Omental fat pad (tissue), 4 donors: ENCODE measurements at places on chromosomes 6 and 20. TPM values are rescaled to one million over a fixed set of nuclear protein-coding genes. Genes with fewer than 3 reads are reported as not detected.
A peak's percentile ranks its signal among the peaks of the same experiment; 100 is the strongest.

DNA sequence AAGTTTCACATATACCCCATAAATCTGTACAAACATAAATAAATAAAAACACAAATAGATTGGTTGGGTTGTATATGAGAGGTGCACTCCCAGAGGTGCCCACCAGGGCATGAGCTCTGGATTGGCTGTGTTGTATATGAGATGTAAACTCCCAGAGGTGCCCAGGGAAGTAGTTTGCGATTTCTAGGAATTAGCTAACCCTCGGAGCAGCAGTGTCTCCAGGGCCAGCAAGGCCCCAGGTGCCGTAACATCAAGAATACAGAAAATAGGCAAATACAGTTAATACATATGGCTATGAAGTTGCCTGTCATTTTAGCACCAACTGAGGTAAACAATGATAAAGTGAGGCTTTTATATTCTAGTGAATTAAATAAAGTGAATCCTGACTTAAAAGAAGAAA, 5.4 kb upstream of the GINM1 start:
- no peak for DNase-seq

- no peak for DNase-seq
Measured at GRCh38 chr6:148367411-148368024, 24.9 kb downstream of the SASH1 start.

DNA sequence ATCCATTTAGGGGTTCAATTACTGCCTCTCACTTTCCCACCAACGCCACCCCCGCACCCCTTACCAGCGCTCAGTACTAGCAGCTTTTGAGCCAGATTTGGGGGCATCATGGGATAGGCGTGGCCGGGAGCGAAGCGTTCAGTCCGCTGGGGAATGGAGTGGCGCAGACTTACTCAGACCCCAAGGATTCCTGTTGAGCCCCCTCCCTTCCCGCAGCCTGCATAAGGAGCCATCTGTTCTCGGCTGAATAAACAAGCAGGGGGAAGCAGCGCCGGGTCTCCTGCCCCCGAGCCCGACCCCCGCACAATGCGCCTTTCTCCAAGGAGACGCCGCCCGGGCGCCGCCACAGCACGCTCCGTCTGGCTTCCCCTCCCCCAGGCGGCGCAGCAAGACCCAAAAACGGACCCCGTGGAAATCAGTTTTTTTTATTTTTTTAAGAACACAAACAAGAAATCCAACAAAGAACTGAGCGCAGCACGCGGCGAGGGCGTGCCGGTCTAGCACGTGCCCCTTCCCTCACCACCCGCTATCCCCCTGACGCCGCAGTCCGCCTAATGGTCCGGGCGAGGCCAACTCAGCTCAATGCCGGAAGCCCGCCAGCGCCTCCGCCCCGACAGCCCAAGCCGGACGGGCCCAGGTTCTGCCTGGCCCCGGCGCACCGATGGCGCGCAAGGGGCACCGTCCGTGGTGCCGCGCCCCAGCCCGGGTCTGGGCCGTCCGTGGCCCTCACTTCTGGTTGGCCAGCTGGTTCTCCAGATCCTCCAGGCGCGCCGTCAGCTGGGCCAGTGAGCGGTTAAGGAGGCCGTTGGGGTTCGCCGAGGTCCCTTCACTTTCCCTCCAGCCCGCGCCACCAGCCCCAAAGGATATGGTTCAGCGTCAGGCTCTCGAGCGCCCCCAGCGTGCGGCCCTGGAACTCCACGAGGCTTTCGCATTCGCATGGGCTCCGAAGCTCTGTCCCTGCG, 13.3 kb upstream of the RBPJL start:
- peak; percentile 83 for DNase-seq

DNA sequence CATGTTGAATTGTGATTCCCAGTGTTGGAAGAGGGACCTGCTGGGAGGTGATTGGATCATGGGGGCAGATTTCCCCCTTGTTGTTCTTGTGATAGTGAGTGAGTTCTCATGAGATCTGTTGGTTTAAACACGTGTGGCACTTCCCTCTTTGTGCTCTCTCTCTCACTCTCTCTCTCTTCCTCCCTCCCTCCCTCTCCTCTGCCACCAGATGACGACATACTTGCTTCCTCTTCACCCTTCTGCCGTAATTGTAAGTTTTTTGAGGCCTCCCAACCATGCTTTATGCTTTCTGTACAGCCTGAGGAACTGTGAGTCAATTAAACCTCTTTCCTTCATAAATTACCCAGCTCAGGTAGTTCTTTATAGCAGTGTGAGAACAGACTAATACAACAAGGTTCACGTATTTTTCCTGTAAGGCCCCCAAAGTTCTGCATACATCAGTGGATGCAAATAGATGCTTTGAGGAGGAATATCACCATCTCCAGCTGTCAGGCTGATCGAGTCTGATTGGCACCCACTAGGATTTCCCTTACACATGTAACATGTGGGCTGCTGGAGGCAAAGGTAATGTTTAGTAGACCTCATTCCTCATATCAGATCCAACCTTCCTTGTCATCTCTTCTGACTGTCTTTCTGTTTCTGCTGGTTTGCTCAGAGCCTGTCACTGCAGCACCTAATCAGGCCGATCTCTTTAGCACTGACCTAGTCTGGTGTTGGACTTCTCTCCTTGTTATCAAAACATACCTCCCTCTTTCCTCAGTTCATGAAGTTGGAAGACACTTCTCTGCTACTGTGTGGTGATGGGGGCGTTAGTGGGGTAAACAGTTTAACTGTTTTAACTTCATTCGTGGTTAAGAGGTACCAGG, 54.3 kb upstream of the BACH2 start:
- no peak for DNase-seq

GRCh38 chr6:7169296-7169721, 61.5 kb downstream of the RREB1 start:
- DNase-seq: no peak

DNA sequence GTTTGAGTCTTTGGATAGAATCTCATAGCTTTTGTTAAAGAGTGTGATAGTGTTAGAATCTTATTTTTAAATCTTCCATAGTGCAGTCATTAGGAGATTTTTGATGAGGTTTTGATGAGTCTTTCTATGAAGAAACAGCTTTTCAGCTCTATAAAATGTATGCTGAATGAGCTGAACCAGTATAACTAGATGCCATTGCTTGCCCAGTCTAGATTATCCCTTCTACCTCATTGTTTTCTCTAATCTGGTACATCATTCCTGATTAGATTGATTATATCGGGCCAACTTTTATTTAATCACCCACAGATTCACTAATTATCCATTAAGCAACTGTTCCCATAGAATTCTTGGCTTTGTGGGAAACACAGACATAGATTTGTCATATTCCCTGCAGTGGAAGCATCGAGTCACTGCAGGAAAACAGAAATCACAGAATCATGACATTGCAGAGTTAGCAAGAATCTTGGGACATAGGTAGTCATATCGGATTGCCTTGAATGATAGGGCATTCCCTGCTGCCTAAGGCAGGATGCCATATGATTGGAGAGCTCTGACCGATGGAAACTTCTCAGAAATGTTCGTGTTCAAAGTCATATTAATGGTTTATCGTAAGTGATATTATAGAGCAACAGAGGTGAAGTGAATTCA, 882.7 kb upstream of the FLRT3 start:
- DNase-seq: no peak

- DNase-seq: no peak
Measured at GRCh38 chr6:44001318-44002066, 125.8 kb downstream of the MRPL14 start.

GRCh38 chr6:10722820-10723566, at the start of gene TMEM14C:
TMEM14C (plus strand) TSS chr6:10723070; CDS start chr6:10724614, 1,544 bp downstream.
- DNase-seq: peak; percentile 83

The STMND1 gene
- not detected for total RNA-seq

The SLC22A1 gene
- total RNA-seq: 0.65 TPM

The MCM3 gene
- 27.1 TPM for total RNA-seq

The ZNF831 gene
- total RNA-seq: 3.6 TPM

The PLEKHG1 gene
- 99.8 TPM for total RNA-seq

The SAPCD1 gene
- total RNA-seq: not detected
